GM12878 (cell line): ENCODE measurements at places on chromosomes 3 and 15. TPM values are rescaled to one million over a fixed set of nuclear protein-coding genes. Genes with fewer than 3 reads are reported as not detected.

DNA sequence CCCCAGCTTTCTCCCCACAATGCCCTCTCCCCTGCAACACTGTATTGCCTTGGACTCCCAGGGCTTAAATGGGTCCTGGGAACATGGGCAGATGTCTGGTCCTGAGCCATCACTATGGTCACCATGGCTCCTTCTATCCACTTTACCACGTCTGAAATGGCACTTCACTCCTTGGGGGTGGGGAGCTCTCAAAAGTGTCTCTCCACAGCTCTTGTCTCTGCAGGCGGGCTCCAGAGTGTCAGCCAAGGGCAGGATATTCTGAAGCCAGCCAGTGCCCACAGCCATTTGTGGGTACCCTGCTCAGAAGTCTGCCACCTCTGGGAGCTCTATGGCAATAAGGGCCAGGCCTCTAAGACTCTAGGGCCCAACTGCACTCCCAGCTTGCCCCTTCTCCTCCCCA, 163.9 kb downstream of the PPM1L start:
- no peak overlapping the region for H3K27ac ChIP-seq
- no peak for DNase-seq
- no peaks in the 10 kb centered on the region for H3K27me3 ChIP-seq
- H3K36me3 ChIP-seq = no peaks in the 10 kb centered on the region

- DNase-seq = no peak
- no peaks in the 10 kb centered on the region for H3K27me3 ChIP-seq
- H3K36me3 ChIP-seq = peaks cover 15% of the 10 kb centered on the region; the same call in 1 of the 2 replicates
- peak overlapping the region; percentile 96 for H3K27ac ChIP-seq
Measured at GRCh38 chr15:31344823-31345605, 18.4 kb downstream of the KLF13 start.

- no peaks in the 10 kb centered on the region for H3K36me3 ChIP-seq
- DNase-seq = no peak
- no peak overlapping the region for H3K27ac ChIP-seq
- H3K4me1 ChIP-seq = no peaks in the 10 kb centered on the region
Measured at GRCh38 chr3:129352045-129352444, 73.4 kb downstream of the HMCES start.

GRCh38 chr3:8984526-8984925, 21.3 kb upstream of the RAD18 start:
- H3K4me1 ChIP-seq = no peaks in the 10 kb centered on the region
- no peak for DNase-seq
- H3K4me3 ChIP-seq = no peak overlapping the region
- no peaks in the 10 kb centered on the region; the same call in 1 of the 2 replicates for H3K27me3 ChIP-seq
- H3K36me3 ChIP-seq = no peaks in the 10 kb centered on the region

DNA sequence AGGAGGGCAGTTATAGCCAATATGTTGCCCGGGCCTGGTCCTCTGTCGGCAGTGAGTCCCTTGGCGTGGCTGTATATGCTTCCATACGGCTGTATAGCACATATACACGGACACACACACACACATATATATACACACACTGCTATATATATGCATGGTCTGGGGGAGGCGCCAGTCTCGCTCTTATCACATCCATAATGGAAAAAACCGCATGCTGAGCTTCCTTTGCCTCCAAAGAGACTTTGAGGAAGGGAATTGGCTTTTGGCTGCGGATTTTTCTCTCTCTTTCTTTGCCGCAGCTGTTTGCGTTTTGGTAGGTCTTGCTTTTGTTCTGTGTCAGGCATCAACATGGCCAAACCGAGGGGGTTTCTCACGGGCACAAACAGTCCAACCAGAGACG, 11.3 kb upstream of the TMEM115 start:
- no peak overlapping the region for H3K27ac ChIP-seq
- H3K27me3 ChIP-seq = no peaks in the 10 kb centered on the region; the same call in 1 of the 2 replicates
- no peaks in the 10 kb centered on the region for H3K36me3 ChIP-seq
- H3K4me3 ChIP-seq = no peak overlapping the region
- DNase-seq = no peak

Gene HYKK
- 0.23 and 0.66 TPM in 2 replicates for total RNA-seq

Gene AGBL1
- total RNA-seq = not detected in 2 replicates

Gene PRICKLE2
- 1.1 and 1.5 TPM in 2 replicates for total RNA-seq
